ENCODE measurements at places on chromosomes 5 and 9. TPM values are rescaled to one million over a fixed set of nuclear protein-coding genes. Genes with fewer than 3 reads are reported as not detected.
A peak's percentile ranks its signal among the peaks of the same experiment; 100 is the strongest.

Gene FRMPD1
- total RNA-seq = 1.9 TPM

Gene SPATA6L
- total RNA-seq = 0.38 TPM

Gene ZNF618
- 1.6 TPM for total RNA-seq

- DNase-seq = no peak
These were observed 45.6 kb upstream of the TLE4 start for GRCh38 chr9:79526149-79526672.

DNA sequence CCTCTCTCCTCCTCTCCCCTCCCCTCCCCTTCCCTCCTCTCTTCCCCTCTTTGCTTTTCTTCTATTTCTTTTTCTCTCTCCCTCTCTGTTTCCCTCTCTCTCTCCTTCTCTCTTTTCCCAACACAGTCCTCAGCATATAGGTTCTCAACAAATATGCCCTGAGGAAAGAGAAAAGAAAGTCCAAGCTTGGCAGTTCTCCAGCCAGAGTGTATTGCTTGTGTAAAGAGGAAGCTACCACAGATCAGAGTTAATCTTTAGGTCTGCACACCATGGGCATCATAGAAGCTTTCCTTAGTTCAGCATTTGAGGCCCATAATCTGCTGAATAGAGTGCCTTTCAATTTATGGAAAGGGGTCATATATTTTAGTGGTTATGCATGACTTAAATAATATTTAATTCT is 382.8 kb upstream of the WWC1 start:
- DNase-seq = no peak

- no peak for DNase-seq
These were observed 47.2 kb upstream of the CXCL14 start for GRCh38 chr5:135625961-135626360.

DNA sequence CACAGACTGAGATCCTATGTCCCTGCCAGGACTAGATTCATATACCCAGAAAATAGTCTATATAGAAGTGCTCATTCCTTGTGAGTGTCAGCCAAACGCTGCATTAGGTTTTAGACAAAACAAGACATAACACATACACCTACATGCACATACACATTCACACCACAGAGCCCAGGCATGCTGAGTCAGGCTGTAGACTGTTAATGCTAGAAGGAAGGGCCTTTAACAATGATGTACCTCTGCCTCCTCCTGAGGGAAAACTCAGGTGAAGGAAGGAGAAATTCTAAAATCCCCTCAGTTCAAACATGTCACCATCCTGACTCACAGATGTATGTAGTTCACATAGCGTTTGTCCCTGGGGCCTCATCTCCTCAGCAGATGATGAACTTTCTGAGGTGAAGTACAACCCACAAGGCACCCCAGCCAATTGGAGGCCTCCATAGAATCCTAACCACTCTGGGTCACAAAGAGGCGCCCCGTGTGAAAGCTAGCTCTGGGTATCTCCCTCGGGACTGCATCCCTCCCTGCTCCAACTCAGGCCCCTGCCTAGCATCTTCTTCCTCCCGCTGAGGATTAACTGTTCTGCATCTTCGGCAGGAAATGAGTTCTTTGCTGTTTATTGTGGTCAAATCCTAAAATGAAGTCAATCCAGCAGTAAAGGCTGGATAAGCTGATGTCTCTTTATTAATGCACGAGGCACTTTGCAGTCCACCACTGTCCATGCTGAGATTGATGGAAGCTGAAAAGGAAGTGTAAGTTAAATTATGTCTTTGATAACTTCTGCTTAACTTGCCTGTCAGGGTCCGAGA is 40.8 kb upstream of the FSTL4 start:
- no peak for DNase-seq

DNA sequence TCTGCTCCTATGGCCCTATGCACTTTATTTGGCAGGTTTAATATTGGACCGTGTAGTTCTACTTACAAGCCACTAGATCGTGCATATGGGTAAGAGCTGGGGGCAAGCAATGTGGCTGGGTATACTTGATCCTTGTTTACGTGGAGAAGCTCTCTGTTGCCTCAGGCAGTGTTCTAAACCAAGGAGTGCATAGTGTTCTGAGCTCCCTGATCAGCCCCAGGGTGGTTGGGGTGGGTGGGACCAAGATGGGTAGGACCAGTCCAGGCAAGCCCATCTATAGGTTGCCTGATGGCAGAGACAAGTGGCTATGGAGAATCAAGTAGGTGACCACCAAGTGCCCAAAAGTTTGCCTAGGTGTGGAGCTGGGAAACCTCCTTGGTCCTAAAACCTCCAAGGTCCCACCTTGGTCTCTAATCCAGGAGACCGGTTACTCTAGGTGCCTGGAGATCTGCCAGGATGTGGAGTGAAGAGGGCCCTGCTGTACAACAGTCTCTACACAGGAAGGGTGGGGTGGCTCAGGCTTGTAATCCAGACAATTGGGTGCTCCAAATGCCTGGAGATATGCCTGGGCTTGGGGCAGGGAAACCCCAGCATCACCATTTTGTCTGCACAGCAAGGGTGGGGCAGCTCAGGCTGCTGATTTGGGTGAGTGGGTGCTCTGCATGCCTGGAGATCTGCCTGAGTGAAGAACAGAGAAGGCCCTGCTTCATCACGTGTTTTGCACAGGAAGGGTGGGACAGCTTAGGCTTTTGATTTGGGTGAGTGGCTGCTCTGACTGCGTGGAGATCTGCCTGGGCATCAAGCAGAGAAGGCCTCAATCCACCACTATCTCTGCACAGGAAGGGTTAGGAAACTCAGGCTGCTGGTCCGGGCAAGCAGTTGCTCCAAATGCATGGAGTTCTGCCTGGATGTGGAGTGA is 659.8 kb downstream of the TLE4 start:
- no peak for DNase-seq

- DNase-seq = no peak
These were observed 44.5 kb downstream of the ERCC6L2 start for GRCh38 chr9:95920017-95920416.

GRCh38 chr9:84970432-84970831 is 300.9 kb downstream of the NTRK2 start:
- no peak for DNase-seq

- DNase-seq = no peak
These were observed 1445.1 kb upstream of the CDH9 start for GRCh38 chr5:28483327-28484025.

- DNase-seq = no peak
These were observed 698.0 kb upstream of the MEF2C start for GRCh38 chr5:89580976-89581375.

DNA sequence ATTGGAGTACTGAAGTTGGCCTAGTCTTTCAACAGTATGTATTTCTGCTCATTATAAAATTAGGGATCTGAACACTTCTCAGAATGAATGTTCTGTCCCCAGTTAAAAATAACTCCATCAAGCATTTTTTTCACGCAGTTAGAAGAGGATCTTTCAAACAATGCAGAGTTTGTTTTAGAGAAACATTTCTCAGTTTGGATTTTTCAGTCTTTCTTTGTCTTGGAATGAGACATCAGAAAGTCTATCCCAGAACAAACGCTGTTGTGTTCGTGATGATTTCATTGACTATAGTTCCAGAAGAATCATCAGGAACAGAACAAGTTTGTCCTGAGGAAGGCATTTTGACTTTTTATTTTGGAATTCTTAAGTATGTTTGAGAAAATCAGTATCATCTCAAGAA is 218.7 kb downstream of the ARRDC3 start:
- DNase-seq = no peak

- DNase-seq = no peak
These were observed 1368.6 kb upstream of the C9orf72 start for GRCh38 chr9:28941856-28942255.

DNA sequence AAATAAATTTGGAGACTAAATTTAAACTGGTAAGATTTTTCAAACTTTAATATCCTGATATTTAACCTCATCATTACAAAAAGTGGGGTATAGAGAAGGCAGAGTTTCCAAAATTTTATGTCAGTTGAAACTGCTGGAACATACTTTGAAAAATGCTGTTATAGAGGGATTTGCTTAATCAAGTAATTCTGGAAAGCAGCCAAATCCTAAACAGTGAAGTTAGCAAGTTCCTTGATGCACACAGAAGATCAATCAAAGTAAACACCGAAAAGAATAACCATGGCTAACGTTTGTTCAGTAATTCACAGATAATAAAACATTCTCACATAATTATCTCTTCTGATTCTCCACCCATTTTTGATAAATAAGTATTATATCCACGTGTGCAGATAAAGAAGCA is 8.1 kb upstream of the PRR16 start:
- DNase-seq = no peak

GRCh38 chr9:108416324-108416723 is 439.5 kb downstream of the ACTL7B start:
- no peak for DNase-seq

GRCh38 chr5:176578391-176578808 is 29.3 kb downstream of the CDHR2 start:
- DNase-seq = peak; percentile 65

DNA sequence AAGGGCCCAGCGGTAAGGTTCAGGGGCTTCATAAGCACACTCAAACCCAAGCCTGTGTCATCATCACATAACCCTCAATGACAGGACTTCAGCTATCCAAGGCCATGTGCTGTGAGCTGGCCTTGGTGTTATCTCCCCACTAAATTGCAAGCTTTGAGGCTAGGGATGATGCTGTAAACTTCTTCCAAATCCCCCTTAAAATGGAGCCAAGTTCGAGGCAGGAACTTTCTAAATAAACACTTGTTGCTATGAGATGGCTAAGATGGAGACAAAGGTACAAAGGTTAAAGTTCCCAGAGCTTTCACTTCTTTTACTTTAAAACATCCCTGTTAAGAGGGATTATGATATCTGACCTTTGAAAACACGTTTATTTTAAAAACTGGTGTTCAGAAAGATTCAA is 123.6 kb downstream of the MYO10 start:
- DNase-seq = no peak

GRCh38 chr5:171412186-171412585 is 7.3 kb upstream of the FGF18 start:
- DNase-seq = no peak
